ENCODE measurements at places on chromosomes 13 and 19.

GRCh38 chr13:105608104-105608503 is 927.4 kb downstream of the EFNB2 start:
- no peak for DNase-seq

- DNase-seq, result no peak
Measured at GRCh38 chr19:4108767-4109625, 14.9 kb downstream of the MAP2K2 start.

DNA sequence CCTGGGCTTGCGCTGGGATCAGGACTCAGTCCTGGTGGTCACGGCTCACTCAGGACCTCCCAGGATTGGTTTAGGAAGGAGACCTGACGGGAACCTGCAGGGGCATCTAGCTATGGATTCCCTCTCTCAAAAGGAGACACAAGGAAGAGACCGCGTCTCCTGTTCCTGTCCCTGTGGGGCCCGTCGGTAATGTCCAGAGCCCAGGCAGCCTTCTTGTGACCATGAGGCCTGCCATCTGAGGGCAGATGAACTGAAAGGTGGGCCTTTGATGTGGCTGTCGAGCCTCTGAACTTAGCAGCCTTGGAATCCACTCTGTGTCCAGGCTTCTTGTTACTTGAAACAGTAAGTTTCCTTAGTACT is 31.5 kb upstream of the MIER2 start:
- no peak for DNase-seq

- no peak for DNase-seq
Measured at GRCh38 chr13:111945086-111945485, 121.9 kb upstream of the SOX1 start.

DNA sequence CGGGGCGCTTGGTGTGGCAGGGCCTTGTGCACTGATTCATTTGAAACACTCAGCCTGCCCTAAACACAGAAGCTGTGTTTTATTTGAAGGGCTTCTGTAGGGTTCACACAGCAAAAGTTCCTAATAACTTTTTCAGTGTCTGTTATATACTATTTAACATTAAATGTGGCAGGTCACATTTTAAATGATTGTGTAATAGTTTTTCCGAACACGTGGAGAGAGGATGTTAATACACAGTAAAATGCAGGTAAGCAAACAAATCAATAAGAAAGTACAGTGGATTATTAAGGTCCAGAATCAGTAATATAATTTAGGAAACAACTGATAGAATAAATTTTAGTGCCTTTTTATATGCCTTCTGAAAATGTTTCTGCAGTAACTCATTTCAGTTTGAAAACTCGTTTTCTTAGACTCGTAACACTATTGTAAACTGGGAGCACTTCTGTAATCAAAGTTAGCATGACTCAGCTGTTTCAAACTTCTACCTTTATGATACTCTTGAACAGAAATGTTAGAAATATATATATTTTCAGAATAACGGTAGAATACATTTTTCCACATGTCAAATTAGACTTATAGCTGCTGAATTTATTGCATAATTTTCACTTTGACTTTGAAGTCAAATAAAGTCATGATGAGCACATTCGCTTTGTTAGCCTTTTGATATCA is 70.1 kb downstream of the GGACT start:
- DNase-seq, result no peak

GRCh38 chr19:16355293-16356043 is 30.8 kb downstream of the KLF2 start:
- DNase-seq, result no peak

GRCh38 chr13:46640843-46641242 is 87.9 kb downstream of the LRCH1 start:
- DNase-seq, result no peak

GRCh38 chr13:113905942-113906341 is 42.1 kb upstream of the GAS6 start:
- DNase-seq, result no peak

GRCh38 chr13:46633416-46633815 is 80.4 kb downstream of the LRCH1 start:
- DNase-seq, result no peak

- no peak for DNase-seq
Measured at GRCh38 chr13:20708216-20708615, 4.7 kb downstream of the IL17D start.

- DNase-seq, result no peak
Measured at GRCh38 chr13:87459419-87459818, 211.8 kb upstream of the SLITRK5 start.

- DNase-seq, result peak; percentile 4
Measured at GRCh38 chr19:2038284-2039088, 12.6 kb downstream of the MKNK2 start.

GRCh38 chr13:23956106-23956505 is 58.8 kb upstream of the C1QTNF9B start:
- DNase-seq, result no peak

GRCh38 chr19:49497047-49497788 is 984 bp downstream of the RPS11 start:
- no peak for DNase-seq

DNA sequence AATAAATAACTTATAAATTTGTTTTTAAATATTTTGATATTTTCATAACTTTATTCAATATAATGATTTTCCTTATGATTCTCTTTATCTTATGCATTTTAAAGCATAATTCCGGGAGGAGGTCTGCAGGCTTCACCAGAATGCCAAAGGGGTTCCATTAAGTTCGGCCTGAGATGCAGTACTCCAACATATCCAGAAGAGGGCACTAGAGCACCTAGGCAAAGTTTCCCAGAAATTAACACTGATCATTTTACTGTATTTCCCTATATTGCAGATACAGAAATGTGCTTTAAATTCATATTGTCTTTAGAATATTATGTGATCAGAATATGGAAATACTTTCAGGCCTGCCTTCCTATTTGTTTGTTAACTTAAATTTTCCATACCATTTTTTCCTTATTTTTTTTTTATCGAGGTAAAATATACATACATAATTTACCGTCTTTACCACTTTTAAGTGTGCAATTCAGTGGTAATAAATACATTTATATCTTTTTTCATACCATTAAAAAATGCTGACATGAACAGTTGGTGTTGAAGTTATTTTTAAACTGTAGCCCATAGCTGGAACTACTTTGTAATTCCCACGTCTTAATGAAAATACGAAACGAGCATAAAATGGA is 58.9 kb upstream of the TM9SF2 start:
- DNase-seq, result peak; percentile 40
